ENCODE measurements at places on chromosomes 3 and 15.

GRCh38 chr3:24507776-24508422, 13.2 kb upstream of the THRB start:
- no peak for DNase-seq

GRCh38 chr15:95975212-95975611, 355.3 kb upstream of the NR2F2 start:
- DNase-seq: no peak

DNA sequence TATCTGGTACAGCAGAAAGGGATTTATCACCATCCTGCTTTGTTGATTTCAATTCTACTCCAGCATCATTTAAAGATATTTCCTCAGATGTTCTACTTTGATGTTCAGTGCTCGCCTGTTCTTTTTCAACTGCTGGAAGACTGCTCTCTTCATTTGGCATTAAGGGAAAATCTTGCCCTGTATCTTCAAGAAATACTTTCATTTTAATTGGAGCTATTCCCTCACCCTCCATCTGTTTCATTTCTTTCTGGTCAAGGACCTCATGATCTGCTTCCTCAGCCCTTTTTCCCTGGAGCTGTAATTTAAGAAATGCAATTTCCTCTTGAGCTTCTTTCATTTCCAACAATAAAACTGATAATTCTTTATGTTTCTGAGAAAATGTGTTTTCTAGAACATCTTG, 37.8 kb upstream of the HCLS1 start:
- no peak for DNase-seq

GRCh38 chr15:46523701-46524100, 888.9 kb downstream of the SQOR start:
- DNase-seq: no peak

GRCh38 chr3:51669241-51670052, 1.6 kb upstream of the TEX264 start:
- DNase-seq: peak; percentile 93

DNA sequence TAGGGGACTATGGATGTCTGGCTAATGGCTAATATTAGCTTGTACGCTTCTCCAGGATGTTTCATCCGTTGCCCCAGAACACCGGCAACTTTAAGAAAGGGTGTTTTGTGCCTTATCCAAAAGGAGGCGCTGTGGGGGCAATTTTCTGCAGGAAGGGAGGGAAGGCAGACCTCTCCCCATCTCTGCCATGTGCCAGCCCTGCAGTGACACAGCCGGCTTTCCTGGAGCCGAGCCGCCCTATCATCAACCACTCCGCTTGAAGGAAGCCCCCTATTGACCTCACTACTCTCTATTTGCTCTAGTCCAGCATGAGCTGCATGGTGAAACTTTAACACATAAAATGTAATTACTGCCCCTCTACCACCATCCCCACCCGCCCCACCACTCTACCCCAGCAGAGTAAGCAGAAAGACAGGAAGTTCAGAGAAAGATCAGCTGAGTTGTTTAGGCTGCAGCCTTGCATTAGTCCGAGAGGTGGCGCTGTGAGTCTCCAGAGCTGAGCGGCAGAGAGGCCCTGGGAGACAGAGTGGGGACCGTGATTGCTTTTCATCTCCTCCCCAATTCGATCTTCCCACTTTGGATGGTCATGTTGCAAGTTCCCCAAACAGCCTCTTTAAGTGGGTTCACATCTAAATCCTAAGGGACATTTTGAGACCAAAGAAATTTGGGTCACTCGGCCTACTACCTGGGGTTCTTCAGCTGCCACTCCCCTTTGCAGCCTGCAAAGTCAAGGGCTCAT, 24.5 kb upstream of the RAD18 start:
- peak; percentile 79 for DNase-seq

- DNase-seq: no peak
Observed at GRCh38 chr3:154898443-154898842, 181.7 kb upstream of the MME start.

GRCh38 chr15:28900041-28900891, 14.5 kb downstream of the APBA2 start:
- no peak for DNase-seq

GRCh38 chr15:51368751-51369450, 27.4 kb downstream of the GLDN start:
- DNase-seq: no peak

GRCh38 chr15:65883571-65883970, 14.3 kb downstream of the RAB11A start:
- no peak for DNase-seq

- peak; percentile 53 for DNase-seq
Observed at GRCh38 chr3:131731709-131732108, 228.9 kb upstream of the MRPL3 start.

DNA sequence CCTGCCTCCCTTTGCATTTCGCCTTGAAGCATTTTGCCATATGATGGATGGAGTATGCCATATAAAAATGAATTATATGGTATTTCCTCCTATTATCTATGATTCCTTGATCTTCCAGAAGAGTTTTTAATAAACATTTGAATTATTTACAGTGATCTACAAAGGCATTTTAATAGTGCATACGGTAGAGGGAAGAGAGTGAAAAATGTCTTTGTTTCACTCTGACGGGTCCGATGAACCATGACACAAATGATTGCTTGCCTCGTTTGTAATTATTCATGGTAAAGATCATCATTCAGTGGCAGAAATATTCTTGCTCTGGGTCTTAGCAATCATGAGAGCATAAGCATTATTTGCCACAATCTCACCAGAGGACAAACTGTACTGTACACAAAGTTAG, 1010.9 kb downstream of the NTRK3 start:
- DNase-seq: no peak

DNA sequence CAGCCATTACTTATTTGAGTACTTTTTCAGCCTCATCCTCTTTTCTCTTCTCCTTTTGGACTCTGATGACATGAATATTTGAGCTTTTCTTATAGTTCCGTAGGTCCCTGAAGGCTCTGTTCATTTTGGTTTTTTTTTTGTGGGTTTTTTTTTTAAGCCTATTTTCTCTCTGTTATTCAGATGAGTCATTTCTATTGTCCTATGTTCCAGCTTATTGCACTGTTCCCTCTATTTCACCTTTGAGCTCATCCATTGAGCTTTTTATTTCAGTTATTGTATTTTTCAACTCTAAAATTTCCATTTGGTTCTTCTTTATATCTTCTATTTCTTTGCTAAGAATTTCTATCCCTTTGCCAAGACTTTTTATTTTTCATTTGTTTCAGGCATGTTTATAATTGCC, 7.2 kb upstream of the MGLL start:
- no peak for DNase-seq

- no peak for DNase-seq
Observed at GRCh38 chr3:175869404-175869803, 1010.3 kb downstream of the NAALADL2 start.

- DNase-seq: no peak
Observed at GRCh38 chr15:81418444-81418843, 44.4 kb upstream of the TMC3 start.

DNA sequence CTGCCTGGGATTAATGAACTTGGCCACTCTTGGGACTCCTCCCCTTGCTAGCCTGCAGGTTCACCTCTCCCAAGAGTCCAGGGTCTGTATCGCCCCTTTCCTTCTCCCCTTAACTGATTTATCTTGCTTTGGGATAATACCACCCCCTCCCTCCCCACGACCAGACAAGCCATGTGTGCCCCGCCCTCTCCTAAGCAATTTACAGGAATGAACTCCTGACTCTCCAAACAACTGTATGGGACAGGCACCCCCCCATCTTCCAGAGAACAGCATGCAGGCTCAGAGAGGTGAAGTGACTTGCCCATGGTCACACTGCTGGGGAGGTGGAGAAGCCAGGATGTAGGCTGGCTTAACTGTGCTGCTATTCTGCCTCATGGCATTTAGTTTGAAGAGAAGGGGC, 46.8 kb downstream of the RGMA start:
- no peak for DNase-seq

DNA sequence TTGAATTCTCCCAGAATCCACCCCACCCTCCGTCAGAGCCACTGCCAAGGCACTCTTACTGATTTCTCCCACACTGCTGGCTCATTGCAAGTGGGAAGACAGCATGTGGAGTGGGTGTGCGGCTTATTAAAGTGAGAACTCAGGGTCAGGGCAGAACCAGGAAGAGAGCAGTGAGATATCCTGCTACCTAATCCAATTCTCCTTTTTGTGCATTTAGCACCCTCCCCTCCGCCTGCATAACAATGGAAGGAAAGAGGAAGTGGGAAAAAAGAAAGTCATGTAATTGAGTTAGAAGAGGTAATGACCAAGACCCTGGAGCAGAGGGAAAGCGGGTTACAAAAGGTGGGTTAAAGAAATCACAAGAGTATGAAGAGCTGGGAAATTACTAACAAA, 27.8 kb upstream of the PIK3CB start:
- no peak for DNase-seq

DNA sequence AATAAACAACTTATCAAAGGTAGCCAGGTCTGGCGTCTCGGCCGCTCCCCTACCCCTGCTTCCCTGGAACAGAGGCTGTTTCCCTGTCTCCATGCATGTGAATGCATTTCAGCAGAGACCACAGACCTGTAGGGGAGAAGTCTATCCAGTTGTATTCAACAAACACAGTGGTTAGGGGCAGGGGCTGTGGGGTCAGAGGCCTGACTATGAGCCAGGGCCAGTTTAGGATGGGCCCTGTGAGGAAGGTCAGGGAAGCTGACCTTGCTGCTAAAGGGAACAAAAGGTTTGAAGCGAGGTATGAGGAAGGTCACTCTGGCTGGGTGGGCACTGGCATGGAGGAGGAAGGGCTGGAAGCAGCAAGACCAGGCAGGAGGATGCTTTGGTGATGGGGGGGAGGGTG, 184.6 kb downstream of the XXYLT1 start:
- DNase-seq: no peak

DNA sequence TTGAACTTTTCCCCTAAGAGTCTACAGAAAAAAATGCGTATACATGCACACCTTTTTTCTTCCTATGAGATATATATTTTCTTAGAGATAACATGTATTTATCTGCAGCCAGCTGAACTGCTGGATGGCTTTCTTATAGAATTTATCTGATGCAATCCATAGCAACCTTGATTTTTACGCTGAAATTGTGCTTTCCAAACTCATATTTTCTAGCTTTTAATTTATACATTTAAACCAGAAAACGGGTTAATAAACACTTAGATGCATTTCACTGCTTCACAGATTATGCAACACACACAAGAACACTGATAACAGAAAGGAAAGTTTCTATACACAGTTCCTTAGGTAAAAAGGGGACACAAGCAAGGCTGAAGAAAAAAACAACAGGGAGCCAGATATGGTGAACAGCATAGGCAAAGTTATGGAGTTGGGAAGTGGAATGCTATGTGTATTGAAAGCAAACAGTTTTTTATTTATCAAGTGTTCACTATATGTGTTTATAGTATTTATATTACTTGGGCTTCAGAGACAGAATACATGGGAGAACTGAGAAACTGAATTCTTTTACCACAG, 149.5 kb downstream of the SPATA16 start:
- no peak for DNase-seq

DNA sequence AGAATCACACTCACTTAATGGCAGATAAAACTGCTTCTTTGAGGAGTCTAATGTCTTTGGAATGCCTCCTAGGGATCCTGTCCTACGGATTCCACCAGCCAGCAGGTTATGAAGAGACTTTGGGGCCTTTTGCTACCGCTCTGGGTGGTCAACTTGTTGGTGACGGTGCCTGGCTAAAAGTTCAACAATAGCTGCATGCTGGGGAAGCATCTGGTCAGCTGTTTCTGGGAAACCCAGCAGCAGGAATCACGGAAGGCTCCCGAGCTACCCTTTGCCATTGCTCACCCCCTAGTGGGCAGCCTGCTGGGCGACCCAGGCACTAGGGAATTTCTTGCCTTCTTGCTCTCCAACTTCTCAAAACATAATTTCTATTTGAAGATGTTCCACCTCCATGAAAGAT, 263.3 kb downstream of the NEK10 start:
- DNase-seq: no peak

GRCh38 chr3:188191460-188191859, 37.5 kb downstream of the LPP start:
- no peak for DNase-seq

GRCh38 chr3:102069211-102069662, 219.9 kb downstream of the NFKBIZ start:
- DNase-seq: no peak

- no peak for DNase-seq
Observed at GRCh38 chr3:36147934-36148558, 232.3 kb upstream of the STAC start.

DNA sequence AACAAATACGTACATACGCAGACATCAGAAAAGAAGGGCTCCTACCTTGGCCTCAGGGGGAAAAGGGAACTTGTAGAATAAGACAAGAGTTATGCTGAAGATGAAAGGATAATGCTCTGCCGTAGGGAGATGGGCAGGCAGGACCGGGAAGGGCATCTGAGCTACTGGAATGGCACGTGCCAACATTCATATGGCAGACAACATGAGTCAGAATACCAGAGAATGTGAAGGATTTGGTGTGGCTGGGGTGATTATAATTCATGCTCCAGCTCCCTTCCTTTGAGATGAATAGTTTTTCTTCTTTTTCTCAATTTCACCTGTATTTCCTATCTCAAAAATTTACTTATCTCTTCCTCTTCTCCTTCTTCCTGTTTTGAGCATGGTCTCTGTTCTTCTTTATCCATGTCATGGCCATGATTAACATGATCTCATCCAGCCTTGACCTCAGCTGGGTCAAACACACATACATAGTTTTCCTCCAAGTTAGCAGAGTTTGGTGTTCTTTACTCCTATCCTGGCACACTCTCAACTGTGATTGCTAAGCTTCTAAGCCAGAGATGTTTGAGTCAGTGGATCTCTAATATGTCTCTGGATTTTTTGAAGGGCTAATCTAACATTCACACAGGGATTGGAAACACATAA, 507.0 kb downstream of the FOXP1 start:
- no peak for DNase-seq

- no peak for DNase-seq
Observed at GRCh38 chr3:112689989-112690388, 49.0 kb upstream of the CCDC80 start.

- peak; percentile 24 for DNase-seq
Observed at GRCh38 chr3:28317438-28318022, 31.0 kb upstream of the ZCWPW2 start.

DNA sequence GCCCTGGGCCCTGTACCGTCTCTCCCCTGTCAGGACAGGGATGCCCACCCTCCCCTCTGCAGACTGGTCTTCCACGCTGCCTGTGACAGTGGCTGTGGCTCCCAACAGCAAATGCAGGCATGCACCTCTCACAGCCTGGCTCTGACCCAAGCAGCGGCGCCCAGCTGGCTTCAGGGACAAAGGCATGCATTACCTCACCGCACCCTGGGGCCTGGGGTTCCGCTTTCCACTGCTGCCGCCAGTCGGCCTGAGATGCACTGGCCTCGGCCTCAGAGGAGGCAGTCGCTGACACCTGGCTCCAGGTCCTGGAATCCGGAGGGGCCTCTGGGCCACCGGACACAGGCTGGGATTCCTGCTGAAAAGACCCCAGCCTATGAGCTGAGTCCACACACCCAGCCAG, 70.3 kb downstream of the SCN5A start:
- no peak for DNase-seq

GRCh38 chr15:87671289-87671688, 585.2 kb downstream of the NTRK3 start:
- no peak for DNase-seq

DNA sequence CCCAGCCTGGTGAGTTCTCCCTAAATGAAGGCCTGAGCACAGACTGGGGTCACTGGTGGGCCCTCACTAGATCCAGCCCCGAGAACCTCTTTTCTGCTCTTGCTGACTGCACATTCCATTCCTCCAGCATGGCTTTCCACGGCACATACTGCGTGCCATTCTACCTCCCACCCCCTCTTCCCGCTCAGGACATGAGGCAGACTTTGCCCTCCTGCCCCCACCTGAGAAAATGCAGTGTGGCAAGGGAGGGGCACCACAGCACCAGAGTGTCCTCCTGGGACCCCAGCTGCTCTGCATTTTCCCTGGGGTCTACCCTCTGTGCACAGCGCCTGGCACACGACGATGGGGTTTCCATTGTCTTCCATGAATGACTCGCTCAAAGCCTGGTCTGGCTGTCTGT, 6.1 kb upstream of the SLCO2A1 start:
- DNase-seq: no peak

Data from activated CD4-positive, alpha-beta T cell treated with anti-CD3 and anti-CD28 coated beads for 48 hours (primary cell).